ENCODE measurements at places on chromosomes 3 and 15.

GRCh38 chr3:105518203-105518602 is 151.5 kb downstream of the ALCAM start:
- DNase-seq, result no peak

- DNase-seq, result no peak
Observed at GRCh38 chr3:46987319-46987742, 7.9 kb downstream of the NBEAL2 start.

GRCh38 chr15:42348083-42348482 is 11.2 kb upstream of the CAPN3 start:
- DNase-seq, result no peak

DNA sequence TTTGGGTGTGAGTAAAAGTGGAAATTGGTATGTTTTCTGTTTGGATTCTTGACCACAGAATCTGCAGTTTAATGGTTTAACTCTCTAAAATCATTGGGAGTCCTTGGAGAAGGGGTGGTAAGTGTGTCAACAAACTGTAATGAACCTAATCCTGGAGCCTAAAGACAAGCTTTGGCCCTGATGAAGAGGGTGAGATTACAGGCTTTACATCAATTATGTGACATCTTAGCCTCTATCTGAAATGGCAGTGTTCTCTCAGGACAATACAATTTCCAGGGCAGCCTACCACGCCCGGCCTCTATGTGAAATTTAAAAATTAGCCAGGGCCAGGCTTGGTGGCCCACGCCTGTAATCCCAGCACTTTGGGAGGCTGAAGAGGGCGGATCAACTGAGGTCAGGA is 4.3 kb upstream of the PKM start:
- no peak for DNase-seq

DNA sequence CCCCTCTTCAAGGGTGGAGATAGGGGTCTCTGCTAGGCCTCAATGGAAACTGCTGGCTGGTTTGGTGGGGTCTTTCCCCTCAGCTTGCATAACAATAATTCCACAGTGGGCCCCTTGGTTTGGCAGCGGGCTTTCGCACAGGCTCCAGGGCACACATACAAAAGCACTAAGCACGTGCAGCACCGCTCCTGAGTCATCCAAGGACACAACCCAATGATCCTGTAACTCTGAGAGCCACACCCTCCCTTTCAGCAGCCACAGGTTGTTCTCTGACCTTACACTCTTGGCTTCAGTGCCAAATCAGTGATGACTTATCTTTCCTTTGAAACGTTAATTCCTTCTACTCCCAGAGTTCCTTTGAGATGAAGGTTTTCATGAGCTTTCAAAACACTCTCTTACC is 41.7 kb downstream of the DAPK2 start:
- DNase-seq, result no peak

- DNase-seq, result no peak
Observed at GRCh38 chr15:73183071-73183470, 130.8 kb downstream of the NEO1 start.

GRCh38 chr3:50862221-50862620 is 187.5 kb downstream of the DOCK3 start:
- DNase-seq, result no peak

DNA sequence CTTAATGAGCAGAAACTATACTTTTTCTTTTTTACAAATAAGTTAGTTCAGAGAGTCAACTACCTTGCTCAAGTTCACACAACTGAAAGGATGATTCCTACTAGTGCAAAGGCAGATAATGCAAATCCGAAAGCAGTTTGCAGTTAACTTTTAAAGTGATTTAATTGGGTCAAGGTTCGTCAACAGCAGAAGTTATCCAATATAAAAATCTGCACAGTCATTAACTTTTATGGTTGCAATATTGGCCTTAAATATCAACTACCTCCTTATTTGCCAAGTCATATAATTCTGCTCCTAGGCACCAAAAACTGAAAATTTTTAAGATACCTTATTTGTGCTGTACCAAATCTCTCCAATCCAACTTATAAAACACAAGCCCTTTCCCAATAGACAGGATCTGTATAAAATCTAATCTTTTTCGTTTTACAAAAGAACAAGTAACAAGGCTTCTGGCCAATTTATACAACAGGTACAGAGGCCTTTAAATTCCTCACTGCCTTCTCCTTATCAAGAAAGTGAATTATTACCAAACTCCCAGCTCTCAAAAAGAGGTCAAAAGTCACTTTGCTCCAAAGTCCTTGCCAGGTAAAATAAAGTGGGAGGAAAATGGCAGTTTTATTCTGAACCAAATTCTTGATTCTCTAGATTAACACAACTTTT is 416.6 kb upstream of the NECTIN3 start:
- DNase-seq, result no peak

DNA sequence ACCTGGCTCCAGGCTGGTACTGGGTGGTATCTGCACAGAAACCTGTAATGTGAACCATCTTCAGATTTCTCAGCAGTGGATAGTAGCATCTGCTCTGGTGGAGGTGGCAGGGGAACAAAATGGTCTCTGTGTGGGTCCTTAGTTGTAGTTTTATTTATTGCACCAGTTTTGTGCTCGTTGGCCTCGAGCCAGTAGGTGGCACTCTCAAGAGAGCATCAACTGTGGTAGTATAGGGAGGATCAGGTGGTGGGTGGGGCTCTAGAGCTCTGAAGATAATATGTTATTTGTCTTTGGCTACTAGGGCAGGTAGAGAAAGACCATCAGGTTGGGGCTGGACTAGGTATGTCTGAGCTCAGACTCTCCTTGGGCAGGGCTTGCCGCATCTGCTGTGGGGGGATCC is 254.0 kb upstream of the GPR149 start:
- DNase-seq, result no peak

DNA sequence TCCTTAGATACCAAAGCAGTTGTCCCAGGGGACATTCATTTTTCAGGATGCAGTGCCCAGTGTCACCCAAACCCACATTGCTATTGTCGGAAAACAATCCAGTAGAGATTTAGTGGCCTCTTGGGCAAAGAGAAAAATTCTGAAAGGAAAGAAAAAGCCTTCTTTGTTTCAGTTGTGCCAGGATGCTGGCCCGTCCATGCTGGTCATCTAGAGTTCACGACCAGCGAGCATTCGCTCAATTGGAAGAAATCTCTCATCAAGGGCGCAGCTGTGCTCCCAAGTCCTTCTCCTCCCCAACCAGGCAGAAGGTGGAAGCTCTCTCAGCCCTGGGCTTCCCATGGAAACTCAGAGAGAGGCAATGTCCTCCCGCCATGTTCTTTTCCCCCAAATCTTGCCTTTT is 123.7 kb downstream of the MTHFS start:
- no peak for DNase-seq

DNA sequence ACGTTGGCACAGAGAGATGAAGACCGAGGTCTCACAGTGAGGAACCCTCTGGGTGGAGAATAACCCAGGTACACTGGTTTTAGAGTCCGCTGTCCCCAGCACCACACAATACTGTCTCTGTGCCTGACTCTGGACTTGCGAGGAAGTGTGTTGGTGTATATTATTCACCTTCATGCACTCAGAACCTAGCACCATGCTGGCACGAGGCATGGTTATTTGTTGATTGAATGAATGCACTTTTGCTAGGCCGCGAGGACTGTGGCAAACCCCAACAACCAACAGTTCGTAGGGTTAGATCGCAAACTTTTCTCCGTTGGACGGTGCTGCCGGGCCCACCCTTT is 484 bp upstream of the C3orf52 start:
- DNase-seq, result no peak

DNA sequence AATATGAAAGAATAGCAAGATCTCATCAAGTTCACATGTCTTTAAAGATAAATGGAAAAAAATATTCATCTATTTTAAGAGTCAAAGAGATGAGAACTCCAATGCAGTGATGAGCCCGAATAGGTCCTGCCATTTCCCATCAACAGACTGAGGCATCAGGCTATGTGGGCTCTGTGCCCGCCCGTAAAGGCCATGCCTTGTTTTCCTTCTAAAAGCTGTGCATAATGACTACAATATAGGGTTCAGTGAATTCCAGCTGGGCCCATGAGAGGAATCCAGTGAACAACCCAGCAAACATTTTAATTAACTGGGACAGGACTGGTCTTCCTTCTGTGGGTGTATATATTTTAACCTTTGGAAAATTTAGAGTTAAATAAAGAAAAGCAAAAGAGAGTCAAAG is 44.6 kb downstream of the RASGRP1 start:
- DNase-seq, result no peak

DNA sequence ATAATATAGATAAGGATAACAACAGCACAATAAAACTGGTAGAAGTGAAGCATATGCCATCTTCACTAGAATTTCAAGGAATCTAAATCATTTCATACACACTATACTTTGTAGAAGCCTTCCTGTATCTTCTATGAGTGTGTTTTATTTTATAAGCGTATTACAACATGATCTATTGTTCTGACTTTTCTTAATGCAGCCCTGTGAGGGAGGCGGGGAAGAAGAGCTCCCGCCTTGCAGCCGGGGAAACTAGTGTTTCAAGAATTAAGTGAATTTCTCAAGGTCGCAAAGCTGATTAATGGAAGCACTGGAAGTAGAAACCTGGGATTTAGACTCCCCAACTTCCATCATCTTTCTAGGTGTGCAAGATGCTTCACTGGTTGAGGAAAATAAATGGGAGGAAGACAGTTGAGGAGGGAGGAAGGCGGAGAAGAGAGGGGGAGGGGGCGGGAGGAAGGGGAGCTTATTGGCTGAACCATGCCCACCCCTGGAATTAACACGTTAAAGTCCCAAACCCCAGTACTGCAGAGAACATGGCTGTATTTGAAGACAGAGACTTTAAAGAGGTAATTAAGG is 32.9 kb downstream of the VGLL4 start:
- no peak for DNase-seq

DNA sequence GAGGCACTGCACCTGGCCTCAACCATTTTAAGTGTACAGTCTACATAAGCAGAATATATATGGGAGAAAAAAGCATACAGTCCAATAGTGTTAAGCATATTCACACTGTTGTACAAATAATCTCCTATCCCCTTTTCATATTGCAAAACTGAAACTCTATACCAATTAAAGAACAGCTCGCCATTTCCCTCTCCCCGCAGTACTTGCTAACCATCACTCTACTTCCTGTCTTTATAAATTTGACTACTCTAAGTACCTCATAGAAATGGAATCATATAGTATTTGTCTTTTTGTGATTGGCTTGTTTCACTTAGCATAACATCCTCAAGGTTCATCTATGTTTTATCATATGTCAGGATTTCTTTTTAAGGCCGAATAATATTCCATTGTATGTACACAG is 21.6 kb upstream of the TASOR start:
- DNase-seq, result no peak

DNA sequence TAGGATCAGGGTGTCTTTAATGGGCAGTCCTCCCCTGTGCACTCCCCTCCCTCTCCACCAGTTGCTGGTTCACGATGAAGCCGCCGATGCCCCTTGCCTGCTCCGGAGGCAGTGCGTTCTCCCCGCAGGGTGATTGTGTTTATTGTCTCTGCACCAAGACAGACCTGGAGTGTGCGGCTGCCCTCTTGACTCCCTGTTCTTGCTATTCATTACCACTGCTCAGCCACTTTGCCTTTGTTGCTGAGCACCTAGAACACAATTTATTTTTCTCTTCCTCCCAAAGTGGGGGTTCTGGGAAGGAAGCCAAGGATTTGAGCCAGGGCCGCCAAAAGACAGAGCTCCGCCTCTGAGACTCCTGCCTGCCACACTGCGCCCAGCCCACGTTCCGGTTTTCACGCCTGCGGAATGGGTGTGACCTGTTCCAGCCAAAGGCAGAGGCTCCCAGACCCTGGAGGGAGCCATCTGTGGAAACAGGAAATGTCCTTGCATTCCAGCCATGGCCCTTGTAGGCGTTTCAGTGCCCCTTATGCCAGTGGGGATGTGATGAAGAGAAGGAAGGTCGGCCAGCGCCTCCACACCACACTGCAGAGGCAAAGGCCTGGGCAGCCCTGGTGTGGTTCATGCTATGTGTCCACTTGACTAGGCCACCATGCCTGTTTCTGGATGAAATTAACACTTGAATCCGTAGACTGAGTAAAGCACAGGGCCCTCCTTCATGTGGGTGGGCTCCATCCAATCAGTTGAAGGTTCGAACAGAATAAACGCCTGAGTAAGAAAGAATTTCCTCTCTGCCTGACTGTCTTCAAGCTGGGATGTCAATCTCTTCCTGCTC is 85.8 kb downstream of the HMG20A start:
- no peak for DNase-seq

GRCh38 chr3:71415681-71416122 is 167.8 kb downstream of the FOXP1 start:
- no peak for DNase-seq

DNA sequence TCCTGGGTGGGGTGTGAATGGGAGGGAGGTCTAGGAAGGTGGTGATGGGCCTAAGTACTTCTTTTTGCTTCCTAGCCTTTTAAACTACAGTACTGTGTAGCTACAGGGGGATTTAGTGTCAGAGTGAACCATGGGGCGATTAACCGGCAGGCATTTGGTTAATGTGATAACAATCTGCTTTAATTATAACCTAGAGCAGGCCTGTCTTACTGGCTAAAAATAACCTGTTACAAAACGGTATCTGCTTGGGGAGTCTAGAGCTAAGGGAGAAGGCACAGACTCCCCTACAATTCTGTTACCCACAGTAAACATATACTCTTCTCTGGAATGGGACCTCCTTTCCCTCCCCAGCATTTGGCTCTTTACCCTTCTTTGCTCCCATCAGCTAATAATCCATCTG is 85.4 kb downstream of the RBPMS2 start:
- DNase-seq, result no peak

DNA sequence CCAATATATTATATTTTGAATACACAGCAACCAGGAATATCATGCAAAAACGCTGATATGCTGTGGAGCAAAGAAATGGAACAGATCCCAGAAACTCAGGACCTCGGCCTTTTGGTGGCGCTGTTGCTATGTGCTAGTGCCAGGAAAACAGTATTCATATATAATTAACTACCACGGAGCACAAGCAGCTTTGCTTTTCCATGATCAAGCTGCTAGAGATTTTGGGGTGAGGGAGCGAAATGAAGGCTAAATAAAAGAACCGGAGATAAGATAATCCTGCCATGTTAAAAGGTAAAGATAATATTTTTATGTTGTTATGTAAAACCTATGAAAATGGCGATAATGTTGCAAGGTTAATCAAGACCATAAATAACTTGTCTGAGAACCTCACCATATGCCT is 157.7 kb upstream of the FAM3D start:
- peak; percentile 51 for DNase-seq
